SHP77 (cell line): ENCODE measurements at places on chromosomes 1 and 21.

DNA sequence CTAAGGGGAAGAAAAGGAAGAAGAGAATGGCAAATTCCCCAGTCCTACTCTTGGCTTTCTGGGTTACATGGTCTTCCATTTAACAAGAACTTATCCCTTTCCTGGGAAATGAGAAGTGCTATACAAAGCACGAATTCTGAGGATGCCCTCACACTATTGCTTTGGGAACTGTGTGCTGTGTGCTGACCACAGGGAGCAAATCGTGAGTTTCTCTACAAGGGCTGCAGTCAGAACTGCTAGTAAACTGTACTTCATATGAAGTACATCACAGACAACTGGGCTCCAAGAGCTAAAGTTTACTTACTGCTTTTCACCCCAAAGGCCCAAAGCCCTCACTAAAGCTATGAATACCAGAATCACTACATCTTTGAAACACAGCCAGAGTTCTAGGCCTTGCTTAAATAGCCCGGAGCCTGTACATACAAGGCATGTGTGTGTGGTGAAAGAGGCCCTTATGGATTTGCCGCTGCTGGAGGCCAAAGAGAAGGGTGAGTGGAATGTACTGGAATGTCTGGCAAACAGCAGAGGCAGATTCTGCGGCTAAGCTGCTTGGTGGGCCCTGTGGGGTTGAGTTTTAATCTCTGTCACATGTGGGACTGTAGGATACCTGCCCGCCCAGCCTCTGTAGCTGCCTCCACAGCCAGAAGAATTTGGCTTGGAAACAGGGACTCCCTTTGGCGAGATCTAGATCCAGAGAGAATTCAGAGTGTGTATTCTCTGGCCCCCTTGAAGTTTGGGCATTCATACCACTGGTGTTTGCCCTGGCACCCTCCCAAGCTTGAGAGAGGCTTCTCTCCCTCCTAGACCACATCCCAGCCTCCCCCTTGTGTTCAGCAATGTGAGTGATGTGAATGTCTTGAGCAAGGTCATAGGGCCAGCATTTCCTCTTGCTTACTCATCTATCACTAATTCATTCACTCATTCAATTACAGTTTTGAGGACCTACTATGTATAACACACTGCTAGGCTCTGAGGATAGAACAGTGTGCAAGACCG is 21.9 kb upstream of the TRIM67 start:
- no peak for DNase-seq

- DNase-seq: no peak
Measured at GRCh38 chr1:186611156-186611555, 69.1 kb downstream of the PTGS2 start.

GRCh38 chr1:11500881-11501280 is 21.9 kb downstream of the DISP3 start:
- no peak for DNase-seq

- peak; percentile 50 for DNase-seq
Measured at GRCh38 chr1:115648717-115649691, 7.2 kb downstream of the VANGL1 start.

GRCh38 chr1:201267481-201268229 is 15.7 kb upstream of the PKP1 start:
- DNase-seq: no peak

GRCh38 chr1:47782414-47783166 is 214.6 kb downstream of the TRABD2B start:
- no peak for DNase-seq

- no peak for DNase-seq
Measured at GRCh38 chr1:201894343-201895119, 5.8 kb downstream of the SHISA4 start.

GRCh38 chr1:28860332-28861073 is 48.5 kb downstream of the OPRD1 start:
- DNase-seq: no peak

DNA sequence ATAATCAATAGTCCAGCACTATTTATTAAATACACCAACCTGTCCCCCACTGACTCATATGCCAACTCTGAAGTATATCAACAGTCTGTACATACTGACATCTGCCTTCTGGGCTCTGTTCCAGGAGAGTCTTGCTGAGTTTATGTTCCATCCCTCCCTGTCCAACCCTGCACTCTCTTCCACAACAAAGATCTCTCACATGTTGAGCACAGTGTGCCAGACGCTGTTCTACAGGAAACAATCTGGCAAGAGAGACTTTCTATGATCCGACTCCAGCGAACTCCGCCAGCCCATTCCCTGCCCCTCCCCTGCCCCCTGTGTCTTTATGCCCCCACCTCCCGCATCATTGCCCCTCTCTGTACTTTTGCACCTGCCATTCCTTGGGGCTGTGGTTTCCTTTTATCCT is 3.4 kb downstream of the LACTBL1 start:
- peak; percentile 66 for DNase-seq

- no peak for DNase-seq
Measured at GRCh38 chr1:39854314-39854713, 29.0 kb downstream of the TRIT1 start.

DNA sequence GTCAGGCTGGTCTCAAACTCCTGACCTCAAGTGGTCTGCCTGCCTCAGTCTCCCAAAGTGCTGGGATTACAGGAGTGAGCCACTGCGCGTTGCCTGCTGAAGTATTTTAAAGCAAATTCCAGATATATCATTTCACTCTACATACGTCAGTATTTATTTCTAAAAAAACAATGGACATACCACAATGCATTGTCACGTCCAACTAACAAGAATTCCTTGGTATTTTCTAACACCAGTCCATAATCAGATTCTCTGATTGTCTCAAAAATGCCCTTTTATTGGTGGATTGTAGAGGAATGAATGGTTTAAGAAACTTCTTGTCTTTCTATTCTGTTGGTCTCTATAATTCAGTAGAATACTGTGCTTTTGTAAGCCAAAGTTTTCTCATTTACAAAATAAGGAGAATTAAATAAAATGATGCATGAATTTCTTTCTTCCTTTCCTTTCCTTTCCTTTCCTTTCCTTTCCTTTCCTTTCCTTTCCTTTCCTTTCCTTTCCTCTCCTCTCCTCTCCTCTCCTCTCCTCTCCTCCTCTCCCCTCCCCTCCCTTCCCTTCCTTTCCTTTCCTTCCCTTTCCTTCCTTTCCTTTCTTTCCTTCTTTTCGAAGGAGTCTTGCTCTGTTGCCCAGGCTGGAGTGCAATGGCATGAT is 55.8 kb downstream of the VPS13D start:
- DNase-seq: no peak

DNA sequence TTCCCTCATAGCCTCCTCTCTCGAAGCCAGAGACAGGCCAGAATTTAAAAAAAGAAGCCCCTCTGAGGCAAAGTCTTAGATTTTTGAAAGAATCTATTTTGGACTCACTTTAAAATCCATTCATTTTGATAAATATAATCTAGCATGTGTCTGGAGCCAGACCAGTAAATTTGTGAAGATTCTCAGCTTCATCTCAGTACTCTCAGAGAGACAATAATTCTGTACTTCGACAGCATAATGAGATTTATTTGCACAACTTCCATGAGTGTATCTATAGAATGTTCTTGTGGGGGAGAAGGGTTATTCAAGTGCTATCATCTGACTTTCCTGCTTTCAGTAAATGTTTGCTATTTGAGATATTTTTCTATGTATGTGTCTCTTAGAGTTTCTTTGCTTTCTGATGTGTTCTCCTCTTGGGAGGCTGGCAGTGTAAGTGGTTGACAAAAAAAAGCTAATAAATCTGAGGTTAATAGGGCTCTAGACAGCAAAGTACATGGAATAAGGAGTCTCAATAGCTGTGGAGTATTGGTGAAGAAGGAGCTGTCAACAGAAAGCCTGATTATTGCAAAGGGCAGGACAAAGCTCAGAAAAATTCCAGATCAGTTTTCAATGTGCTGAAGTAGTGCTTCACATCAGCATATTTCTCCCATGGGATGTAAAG is 223.0 kb downstream of the PTBP2 start:
- no peak for DNase-seq

- DNase-seq: no peak
Measured at GRCh38 chr1:197422993-197423392, 154.9 kb downstream of the CRB1 start.

DNA sequence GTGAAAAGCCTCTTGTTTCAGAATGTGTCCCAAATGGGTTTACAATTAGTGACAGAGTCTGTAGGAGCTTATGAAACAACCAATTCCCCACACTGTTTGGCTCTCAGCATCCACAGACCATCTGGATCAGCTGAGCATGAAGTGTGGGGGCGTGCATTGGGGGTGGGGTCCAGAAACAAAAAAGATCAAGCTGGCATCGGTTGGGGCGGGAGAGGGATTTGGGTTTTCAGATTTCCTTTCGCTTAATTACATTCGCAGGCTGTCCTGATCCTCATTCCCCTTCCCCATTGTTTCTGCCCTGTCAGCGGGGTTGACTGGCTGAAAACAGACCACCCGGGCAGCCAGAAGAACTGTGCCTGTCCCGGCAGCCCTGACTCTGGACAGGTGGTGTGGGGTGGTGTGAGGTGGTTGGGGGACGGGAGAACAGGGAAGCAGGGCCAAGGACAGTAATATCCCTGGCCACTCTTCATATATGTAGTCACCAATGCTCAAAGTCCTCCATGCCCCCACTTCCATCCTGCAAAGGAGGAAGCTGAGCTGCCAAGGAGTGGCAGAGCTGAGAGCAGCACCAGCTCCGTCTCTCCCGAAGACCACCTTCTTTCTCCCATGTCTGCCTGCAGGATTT is 92.0 kb downstream of the IER5 start:
- DNase-seq: no peak

DNA sequence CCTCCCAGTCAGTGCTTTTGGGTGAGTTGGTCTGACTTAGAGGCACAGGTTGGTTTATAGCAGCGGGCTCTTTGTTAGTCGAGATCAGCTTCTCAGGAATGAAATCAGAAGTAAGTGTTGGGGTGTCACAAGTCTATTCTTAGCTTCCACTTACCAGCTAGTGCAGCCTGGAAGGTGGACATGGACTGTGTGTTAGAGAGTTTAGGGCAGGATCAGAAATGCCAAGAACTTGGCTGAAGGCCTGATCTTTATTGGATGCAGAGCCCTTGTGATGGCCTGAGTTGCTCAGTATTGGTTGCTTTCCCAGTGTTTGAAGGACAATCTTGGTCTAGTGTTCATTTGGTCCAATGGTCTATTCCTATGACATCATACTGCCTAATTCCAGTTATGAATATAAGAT is 377.0 kb upstream of the USP24 start:
- no peak for DNase-seq

GRCh38 chr21:29293495-29293894 is 5.2 kb upstream of the BACH1 start:
- no peak for DNase-seq

DNA sequence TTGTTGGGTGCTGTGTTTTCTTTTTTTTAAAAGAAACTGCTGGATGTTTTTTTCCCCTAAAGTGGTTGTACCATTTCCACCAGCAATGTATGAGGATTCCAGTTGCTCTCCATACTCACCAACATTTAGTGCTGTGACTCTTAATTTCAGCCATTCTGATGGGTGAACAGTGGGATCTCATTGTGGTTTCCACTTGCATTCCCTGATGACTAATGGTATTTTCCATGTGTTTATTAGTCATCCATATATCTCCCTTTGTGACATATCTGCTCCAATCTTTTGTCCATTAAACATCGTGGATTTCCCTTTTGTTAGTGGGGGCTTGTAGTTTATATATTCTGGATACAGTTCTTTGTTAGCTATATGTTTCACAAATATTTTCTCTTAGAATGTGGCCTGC is 206.0 kb downstream of the CAMTA1 start:
- DNase-seq: no peak

DNA sequence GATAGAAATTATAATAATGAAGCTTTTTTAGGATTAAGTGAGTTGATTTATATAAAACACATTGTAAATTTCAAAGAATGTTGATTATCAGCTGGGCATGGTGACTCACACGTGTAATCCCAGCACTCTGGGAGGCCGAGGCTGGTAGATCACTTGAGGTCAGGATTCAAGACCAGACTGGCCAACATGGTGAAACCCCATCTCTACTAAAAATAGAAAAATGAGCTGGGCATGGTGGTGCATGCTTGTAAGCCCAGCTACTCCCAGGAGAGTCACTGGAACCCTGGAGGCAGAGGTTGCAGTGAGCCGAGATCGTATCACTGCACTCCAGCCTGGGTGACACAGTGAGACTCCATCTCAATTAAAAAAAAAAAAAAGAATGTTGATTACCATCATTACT is 18.4 kb downstream of the ADAMTS1 start:
- no peak for DNase-seq

DNA sequence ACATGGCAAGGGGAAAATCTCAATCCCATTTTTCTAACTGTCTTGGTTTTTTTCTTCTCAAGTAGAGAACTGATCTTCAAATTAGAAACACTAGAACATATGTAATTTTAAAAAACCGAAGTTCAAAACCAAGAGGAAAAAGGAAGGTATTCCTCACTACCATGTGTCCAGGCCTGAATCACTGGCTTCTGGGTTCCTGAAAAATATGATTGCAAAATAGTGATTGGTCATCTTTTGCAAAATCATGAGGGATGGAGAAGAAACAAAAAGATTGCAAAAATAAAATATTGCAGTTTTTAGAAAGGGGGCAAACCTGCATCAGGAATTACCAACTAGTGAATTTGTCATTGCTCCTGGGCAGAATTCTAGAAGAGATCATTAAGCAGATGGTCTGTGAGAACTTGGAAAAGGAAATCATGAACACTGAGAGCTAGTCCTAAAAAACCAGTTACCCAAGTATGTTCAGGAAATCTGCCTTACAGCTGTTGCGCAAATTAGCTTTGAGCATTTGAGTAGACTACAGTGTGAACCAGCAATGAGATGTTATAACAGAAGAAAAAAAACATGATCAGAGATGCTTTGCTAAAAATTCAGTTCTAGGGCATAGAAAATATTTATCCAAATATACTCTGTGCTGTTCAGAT is 49.4 kb downstream of the SPATA46 start:
- no peak for DNase-seq

GRCh38 chr1:172824209-172824608 is 165.3 kb downstream of the FASLG start:
- no peak for DNase-seq

GRCh38 chr1:216617081-216617875 is 106.0 kb downstream of the ESRRG start:
- no peak for DNase-seq

DNA sequence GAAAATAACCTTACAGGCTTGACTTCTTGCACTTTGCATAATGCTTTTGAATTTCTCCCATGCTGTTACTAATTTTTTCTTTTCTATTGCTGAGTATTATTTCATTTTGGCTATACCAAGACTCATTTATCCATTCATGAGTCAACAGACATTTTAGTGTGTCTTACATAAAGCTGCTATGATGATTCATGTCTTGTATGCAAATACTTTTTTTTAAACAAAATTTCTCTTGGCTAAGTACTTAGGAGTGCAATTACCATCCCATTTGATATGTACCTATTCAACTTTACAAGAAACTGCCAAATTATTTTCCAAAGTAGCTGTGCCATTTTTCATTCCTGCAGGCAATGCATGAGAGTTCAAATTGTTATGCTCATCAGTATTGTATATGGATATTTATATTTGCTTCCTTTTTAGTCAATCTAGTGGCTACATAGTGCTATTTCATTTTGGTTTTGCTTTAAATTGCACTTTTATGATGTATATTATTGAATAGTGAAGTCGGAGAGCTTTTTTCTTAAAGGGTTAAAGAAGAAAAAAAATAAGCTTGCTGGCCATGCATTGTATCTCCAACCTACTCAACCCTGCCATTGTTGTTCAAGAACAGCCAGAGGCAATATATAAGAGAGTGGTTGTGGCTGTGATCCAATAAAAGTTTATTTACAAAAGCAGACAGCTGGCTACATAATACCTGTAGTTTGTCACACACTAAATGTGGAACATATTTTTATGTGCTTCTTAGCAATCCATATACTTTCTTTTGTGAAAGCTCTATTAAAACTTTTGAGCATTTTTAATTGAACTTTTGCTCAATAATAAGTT is 862.8 kb downstream of the KCNT2 start:
- DNase-seq: peak; percentile 28
